ENCODE measurements at places on chromosomes 13 and 19.

DNA sequence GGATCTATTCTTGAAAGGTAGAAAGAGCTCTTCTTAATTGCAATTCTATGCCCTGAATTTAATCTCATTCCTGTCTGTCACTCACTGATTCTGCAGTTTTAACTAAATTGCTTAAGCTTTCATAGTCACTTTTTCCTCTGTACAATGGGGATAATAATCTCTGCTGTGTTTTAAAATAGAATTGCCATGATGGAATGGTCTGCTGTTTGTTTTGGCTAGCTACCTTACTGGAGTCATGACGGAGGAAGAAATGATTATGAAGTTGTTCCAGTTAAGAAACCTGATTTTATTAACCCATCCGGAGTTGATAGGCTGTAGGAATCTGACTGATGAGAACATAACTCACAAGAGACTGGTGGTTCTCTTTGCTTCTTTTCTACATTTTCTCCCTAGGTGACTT, 54.9 kb upstream of the ITM2B start:
- no peak for DNase-seq

- no peak for DNase-seq
Observed at GRCh38 chr19:38795549-38795948, 6.5 kb downstream of the LGALS7B start.

- DNase-seq = no peak
Observed at GRCh38 chr19:50994129-50994528, 7.3 kb downstream of the KLK8 start.

GRCh38 chr19:31316201-31316951, 32.9 kb downstream of the TSHZ3 start:
- DNase-seq = no peak

DNA sequence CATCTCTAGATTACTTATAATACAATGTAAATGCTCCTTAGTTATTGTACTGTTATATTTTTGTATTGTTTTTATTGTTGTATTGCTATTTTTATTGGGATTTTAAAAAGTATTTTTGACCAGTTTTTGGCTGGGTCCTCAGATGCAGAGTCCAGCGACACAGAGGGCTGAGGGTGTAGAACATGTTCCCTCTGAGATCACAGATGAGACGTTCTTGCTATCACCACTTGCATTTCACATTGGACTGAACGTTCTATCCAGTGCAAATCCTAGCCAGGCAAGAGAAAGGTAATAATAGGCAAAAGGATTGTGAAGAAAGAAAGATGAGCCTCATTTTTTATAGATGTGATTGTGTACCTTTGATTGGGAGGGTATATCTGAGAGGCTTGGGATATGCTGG, 15.0 kb downstream of the ZSCAN5A start:
- DNase-seq = no peak

DNA sequence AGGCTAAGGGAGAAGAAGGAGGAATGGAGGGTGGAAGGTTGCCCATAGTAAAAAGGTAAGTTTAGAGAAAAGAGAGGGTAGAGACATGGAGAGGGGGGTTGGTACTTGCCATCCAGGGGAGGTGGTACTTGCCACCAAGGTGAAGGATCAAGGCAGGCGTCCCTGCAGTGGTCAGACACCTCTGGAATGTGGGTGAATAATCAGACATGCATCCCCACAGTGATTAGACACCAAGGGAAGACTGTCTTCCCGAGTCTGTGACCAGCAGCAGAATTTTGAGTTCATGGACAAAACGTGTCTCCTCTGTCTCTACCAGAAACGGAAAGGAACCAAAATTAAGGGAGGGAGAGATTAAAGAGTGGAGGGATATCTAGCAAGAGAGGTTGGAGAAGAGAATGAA, 27.1 kb upstream of the IGFL1 start:
- DNase-seq = no peak

DNA sequence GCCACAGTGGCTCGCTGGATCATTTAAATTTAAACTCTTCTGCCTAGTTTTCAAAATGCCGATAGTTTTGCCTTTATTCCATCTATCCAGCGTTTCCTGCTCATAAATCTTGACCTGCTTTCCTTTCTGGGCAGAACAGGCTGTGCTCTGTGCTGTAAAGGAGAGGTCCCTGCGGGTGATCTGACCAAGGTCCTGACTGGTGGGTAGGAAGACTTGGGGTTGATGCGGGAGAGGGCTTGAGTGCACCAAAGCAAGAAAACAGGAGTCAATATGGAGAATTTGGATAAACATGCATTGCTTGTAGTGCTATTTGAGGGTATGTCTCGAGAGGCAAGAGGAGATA, 533.6 kb downstream of the MYO16 start:
- no peak for DNase-seq

GRCh38 chr13:99435116-99435515, 66.2 kb upstream of the TM9SF2 start:
- no peak for DNase-seq

DNA sequence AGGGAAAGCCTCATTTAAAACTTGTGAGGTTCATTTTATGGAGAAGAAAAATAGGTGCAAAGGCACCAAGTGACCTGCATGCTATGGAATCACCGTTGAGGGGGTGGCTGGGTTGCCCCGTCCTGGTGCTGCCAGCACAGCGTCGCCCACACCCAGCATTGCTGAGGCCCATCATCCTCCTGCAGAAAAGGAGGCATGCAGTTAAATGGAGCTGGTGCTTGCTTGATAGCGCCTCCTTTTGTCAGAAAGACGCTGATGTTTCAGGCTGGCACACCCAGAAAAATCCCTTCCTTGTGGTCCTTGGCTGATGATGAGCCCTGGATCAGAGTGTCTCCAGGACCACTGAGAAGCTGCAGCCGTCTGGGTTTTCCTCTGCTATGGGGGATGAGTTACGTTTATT, 36.9 kb downstream of the DHRS12 start:
- DNase-seq = no peak

DNA sequence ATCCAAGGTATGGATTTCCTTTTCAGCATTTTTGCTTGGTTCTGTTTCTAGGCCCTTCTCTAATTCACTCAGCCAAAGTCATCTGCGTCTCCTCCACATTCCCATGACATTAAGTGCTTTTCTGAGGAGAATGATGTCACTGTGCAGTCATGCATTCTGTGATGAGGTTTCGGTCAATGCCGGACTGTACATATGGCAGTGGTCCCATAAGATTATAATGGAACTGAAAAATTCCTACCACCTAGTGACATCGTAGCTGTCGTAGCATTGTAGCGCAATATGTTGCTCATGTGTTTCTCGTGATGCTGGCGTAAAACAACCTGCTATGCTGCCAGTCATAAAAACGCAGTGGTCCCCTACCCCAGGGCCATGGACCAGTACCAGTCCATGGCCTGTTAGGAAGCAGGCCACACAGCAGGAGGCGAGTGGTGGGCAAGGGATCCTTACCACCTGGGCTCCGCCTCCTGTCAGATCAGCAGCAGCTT, 63.4 kb upstream of the TNFRSF19 start:
- DNase-seq = no peak

DNA sequence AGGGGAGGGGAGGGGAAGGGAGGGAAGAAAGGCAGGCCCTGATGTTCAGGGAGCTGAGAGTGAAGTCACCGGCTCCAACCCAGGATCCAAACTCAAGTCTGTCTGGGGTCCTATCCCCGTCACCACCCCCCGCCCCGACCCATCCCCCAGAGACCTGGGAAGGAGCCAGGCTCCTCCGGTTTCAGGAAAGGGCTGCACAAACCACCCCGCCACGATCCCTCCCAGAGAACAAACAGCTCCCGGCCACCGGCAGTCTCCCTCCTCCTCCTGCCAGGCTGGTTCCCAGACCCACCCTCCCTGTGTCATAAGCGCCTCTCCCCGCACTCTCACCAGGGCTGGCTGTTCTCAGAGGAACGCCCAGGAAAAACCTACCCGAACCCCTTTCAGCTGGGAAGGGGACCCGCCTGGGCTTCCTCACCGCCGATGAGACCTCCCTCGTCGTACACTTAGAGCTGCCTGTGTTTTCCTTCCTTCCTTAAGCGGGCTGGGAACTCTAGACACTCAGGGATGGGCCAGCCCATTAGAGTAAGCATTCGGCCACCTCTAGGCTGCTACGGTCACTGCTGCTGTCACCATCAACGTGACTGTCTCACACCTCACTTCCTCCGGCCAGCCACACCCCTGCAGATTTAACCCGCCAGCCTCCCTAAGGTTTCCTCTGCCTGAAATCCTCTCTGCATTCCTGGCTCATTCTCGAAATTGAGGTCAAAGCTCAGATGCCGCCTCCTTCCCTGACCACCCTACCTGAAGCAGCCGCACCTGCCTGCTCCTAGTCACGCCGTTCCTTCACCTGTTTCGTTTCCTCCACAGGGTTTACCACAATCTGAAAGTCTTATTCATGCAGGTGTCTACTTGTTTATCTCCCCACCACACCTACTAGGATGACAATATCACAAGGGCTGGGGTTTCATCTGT, 6.3 kb upstream of the RDH13 start:
- peak; percentile 67 for DNase-seq

DNA sequence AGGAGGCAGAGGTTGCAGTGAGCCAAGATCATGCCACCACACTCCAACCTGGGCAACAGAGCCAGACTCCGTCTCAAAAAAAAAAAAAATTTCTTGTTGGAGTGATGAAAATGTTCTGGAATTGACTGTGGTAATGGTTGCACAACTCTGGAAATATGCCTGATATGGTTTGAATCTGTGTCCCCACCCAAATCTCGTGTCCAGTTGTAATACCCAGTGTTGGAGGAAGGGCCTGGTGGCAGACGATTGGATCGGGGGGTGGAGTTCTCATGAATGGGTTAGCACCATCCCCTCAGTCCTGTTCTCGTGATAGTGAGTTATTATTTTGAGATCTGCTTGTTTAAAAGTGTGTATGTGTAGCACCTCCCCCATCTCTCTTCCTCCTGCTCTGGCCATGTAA, 41.1 kb upstream of the MAP3K10 start:
- no peak for DNase-seq

DNA sequence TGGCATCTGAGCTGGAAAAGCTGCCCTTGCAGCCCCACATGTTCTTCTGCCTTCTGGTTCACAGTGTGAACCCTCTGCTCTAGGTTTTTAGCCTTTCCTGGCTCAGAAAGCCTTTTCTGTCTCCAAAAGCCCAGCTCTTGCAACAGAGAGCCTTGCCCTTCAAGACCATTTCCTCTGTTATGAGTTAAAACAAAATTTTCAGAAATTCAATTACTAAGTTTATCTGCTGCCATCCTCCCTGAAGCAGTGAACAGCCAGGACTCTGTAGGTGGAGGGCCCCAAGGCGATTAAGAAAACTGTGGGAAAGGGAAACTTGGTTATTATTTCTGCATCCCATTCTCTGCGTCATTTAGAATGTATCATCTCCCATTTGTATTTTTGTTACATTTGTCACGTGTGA, 18.8 kb downstream of the FAM124A start:
- DNase-seq = no peak

DNA sequence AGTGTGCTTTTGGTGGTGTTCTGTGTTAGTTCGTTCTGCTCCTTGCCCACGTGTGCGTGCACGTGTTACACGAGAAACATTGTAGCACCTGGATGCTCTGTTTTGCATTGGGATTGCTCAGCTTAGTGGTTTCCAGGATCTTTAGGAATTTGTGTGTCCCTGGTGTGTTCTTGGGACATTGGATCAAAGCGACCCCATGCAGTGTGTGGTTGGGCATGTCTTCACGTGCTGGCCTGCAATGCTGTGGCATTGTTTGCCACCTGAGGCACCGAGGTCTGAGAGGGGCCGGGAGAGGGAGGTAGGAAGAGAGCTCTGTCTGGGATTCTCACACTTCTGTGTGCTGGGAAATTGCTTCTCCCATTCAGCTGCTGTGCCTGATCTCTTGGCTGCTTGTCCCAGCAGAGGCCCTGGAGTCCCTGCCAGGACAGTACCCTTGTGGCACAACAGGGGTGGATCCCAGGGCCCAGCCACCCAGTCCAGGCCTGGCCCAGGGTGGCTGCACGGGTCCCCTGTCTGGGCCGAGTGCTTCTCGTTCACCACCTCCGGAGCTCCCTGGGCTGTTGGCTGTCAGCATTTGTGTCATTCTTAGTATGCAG, 11.3 kb downstream of the PLEKHJ1 start:
- DNase-seq = no peak

GRCh38 chr19:51473009-51473707, 5.2 kb upstream of the CEACAM18 start:
- DNase-seq = peak; percentile 66

DNA sequence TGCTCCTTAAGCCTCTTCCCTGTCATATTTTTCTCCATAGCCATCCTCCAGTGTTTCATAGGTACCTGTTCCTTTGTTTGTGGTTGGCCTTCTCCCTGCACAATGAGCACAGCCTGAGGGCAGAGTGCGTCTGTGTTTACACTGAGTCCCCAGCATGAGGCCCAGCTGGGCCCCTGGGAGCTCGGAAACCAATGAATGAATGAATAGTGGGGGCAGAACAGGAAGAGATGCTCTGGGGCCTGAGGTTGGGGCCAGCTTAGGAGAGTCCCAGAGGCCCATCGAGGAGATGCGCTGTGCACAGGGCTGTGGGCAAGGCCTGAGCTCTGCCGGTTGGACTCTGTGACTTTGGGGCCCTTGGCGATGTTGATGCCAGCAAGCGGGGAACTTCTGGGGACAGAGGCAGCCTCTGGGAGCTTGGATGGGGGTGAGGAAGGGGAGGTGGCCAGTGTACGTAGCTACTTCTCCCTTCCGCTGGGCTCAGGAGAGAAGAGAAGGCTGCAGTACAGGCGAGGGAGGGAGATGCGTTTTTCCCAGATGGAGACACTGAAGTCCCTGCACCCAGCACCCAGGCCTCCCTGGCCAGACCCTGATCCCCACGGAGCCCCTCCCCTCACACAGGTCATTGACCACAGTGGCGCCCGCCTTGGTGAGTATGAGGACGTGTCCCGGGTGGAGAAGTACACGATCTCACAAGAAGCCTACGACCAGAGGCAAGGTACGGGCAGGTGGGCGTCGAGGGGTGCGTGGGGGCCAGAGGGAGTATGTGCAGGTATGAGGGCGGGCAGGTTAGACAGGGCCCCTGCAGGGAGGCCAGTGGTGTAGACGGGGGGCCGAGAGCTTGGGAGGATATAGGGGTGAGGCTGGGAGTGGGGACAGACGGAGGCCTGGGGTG, 5.1 kb downstream of the TBCB start:
- DNase-seq = peak; percentile 54

DNA sequence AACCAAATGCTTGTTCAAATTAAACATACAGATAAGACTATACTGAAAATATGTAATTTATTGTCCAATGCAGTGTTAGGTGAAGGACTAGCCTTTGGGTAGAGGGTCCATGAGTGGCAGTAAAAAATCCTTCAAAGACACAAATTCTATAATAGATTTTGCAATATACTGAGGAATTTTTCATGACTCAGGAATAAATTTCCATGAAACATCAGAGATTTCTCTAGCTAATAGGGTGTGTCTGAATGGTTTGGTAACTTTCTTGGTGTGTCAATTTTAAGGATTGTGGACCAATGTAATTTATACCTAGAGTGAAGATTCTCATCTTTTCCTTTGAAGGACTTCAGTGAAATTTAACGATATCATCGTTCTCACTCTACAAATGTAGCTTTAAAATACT, 546.7 kb downstream of the SLITRK5 start:
- DNase-seq = no peak

DNA sequence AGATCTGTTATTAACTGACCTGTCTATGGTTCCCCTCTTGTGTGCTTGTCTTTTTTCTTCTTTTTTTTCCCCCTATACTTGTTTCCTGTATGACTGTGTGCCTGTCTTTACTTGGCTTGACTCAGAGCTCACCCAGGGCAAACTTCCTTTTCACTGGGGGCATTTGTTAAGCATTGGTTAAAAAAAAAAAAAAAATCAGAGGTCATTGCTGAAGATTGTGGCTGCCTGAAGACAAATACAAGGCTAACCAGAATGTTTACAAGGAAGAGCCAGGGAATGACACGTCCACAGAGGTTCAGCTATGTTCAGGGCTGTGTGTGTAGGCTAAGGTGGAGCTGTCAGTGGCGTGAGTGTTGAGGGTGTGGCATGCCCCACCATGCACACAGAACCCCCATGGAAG, 47.1 kb downstream of the LNX2 start:
- no peak for DNase-seq

- no peak for DNase-seq
Observed at GRCh38 chr19:18017275-18018083, 9.5 kb downstream of the ARRDC2 start.

Measured in HuH-7 (cell line).